ENCODE measurements at places on chromosomes 7 and 10.
A peak's percentile ranks its signal among the peaks of the same experiment; 100 is the strongest.

DNA sequence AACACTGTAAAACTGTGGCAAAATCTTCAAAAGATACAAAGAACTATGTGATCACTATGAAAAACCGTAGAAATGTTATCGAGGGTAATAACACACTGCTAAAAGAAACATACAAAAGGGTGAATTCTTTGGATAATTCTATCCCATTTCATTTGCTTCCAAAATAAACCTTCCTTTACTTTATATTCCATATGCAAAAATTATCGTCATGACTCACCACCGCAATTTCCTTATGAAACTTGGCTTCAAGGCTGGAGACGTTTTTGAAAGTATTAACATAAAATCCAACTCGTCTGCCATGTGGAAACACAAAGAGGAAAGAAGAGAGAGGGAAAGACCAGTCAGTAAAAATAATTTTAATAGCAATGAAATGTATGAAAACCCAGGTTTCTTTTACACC is 165.2 kb downstream of the AMPH start:
- no peak for DNase-seq

DNA sequence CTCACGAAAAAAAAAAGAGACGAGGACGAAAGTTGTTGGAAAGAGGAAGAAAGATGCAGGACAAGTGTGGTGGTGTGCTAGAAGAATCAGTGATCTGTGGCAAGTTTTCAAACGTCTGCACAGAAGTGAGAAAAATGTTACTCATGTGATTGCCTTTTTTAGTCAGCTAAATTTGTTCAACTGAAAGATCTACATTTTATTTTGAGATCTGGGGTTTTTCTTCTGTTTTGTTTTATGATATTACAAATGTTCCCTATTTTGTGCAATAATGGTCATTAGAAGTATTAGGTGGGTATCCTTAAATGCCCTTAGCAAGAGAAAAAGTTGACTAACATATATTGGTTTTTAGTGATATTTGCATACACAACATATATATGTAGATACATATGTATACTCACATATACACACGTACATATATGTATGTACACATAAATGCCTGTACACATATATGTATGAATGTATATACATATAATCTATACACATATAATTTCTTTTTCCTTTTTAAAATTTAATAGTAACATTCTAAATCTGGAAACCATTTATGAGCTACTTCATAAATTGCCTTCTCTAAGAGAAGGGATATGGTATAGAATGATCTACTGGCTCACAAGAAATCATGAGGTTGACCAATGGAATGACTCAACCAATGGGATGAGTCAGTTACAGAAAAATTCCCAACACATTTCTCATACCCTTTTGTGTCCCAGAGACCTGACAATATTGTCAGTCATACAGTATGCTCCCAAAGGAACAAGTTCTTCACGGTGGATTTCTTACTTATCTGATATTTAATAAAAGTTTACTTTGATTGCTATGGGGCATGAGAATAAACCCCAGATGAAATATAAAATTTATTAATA is 38.4 kb downstream of the SLC39A12 start:
- no peak for DNase-seq

DNA sequence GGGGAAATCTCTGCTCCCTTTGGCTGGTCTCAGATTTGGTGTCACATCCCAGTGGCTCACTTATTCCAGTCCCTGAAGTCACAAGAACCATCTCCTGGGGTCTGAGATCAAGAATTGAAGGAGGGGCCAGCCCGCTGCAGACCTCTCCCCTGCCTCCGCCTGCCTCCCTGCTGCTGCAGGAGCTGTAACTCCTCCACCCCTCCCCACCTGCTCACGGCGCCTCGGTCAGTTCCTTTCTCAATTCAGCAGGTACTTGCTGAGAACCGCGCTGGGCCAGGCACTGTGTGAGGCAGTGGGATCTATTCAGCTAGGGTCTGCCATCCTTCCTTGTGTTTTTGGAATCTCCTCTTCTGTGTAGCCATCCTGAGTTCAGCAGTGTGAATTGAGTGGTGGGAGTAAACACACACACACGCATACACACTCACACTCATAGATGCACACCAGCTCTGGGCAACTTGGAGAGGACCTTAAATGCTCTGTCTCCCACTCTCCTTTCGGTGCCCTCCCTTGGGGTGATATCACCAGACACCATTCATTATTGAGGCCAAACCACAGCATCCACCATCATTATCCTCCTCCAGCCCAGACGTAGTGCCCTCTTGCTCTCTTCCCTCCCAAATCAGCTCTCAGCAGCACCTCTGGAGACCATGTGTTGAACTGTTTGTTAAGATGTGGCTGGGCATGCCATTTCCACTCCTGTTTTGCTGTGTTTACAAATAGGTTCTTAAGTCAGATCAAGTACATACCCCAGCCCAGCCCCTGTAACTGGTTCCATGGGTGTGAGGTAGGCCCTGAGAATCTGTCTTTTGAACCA is 22.0 kb upstream of the ANKRD2 start:
- DNase-seq: no peak

- DNase-seq: no peak
Observed at GRCh38 chr7:13042605-13043236, 355.3 kb downstream of the ARL4A start.

GRCh38 chr7:149625340-149625946 is 127.8 kb upstream of the ZNF746 start:
- peak; percentile 54 for DNase-seq

GRCh38 chr7:148944935-148945934 is 61.1 kb upstream of the EZH2 start:
- DNase-seq: no peak

- no peak for DNase-seq
Observed at GRCh38 chr10:70562036-70562755, 40.3 kb downstream of the PRF1 start.

GRCh38 chr10:117754770-117755658 is 212.5 kb downstream of the EMX2 start:
- no peak for DNase-seq

GRCh38 chr10:103921248-103921647 is 3.3 kb upstream of the STN1 start:
- DNase-seq: no peak

All from activated CD8-positive, alpha-beta memory T cell treated with anti-CD3 and anti-CD28 coated beads, Interleukin-2, amount 50 U/mL, for 4 hours (primary cell).